Thoracic aorta (tissue), 2 donors: ENCODE measurements at places on chromosomes 4 and X. TPM values are rescaled to one million over a fixed set of nuclear protein-coding genes. Genes with fewer than 3 reads are reported as not detected.

DNA sequence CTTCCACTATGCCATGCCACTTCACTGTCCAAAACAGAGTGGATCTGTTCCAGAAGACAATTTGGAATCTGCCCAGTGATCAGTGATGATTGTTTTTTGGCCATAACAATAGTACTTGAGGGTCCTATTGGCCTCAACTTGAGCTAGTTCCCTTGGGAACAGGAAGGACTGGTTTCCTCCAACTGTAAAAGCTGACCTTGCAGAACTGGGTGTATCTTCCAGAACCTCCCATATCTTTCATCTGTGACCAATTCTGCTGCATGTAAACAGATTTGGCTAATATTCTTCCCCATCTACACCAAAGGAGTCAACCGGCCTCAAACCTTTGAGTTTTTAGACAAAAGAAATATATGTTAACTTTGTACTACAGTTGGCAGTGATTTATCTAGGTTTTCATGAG is 165.1 kb upstream of the TRPC5 start:
- DNase-seq: no peak
- H3K36me3 ChIP-seq: no peaks in the 10 kb centered on the region
- H3K4me3 ChIP-seq: no peak overlapping the region
- H3K27me3 ChIP-seq: no peaks in the 10 kb centered on the region

DNA sequence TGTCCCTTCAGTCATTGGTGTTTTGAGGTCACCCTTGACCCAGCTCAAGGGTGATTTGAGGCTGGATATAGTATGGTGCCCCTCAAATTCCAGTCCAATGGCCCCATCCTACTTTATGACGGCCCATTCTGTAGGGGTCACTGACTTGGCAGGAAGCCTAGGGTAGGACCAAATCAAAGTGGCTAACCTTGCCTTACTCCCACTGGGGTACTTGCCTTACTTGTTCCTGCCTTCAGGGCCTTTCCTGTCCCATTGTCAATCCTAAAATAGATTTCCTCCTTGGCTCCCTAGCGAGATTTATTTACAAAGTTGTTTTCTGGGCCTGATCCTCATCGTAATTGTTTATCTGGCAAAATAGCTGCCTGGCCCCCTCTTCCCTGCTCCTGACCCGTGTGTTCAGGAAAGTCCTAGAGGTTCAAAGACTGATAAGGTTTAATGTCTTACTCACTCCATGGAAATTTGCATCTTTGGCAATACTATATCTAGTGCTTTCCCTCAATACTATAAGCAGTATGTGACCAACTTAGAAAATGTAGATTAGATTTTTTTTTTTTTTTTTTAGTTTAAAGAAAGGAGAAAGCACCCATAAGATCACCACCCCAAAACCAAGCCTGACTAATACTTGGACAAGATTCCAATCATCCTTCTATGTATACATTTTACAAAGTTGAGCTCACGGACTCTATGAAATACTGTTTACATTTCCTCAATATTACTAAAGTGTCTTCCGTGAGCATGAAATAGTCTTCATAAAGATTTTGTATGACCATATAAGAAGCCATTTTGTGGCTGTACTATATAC is 44.8 kb downstream of the MSN start:
- peaks cover 39% of the 10 kb centered on the region for H3K4me1 ChIP-seq
- no peak overlapping the region for H3K27ac ChIP-seq
- H3K27me3 ChIP-seq: no peaks in the 10 kb centered on the region
- DNase-seq: no peak

DNA sequence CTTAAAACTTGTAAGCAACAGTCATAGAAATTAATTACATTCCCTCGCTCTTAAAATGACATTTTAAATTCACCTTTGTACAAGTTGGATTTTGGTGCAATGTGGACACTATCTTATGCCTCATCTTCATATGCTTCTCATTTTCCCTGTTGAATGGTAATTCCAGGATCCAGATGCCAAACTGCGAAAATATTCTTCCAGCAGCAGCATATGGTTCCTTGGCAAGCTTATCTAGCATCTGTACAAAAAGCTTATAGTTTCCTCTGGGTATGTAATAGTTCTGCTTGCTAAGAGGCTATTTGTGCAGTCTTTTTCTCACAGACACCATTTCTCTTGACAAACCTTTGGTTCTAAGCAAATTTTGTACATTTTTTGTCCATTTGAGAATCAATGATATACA is 2079.7 kb upstream of the AGA start:
- no peaks in the 10 kb centered on the region for H3K27me3 ChIP-seq
- no peaks in the 10 kb centered on the region for H3K36me3 ChIP-seq
- no peaks in the 10 kb centered on the region for H3K4me1 ChIP-seq
- H3K27ac ChIP-seq: no peak overlapping the region

DNA sequence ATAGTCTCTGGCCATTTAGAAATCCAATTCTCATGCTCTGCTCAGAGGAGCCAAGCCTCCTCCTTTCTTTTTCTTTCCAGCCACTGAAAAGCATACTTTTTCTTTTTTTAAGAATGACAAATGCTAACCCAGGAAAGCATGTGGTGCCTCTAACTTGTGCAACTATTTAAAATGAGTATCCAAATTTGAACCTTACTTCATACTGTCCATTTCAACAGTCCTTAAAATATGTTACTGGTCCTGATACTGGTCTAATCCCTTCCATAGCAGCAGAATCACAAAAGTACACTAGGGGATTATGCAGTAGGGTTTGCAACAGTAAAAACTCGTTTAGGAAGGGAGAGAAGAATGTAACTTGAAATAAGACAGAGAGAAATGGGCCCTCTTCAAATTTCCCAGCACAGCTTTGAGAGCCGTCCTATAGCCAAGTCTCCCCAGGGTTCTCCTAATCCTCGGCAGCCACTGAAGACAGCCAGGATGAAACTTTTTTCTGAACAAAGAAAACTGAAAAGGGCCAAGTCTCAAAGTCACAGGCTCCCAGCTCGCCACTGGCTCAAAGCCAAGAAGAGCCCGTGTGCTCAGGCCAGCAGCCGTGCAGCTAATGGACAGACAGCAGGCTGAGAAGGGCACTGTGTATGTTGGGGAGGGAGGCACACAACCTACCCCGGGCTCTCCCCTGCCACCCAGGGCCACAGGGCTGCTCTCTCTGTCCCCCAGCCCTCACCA is 39.5 kb downstream of the GPC4 start:
- H3K4me1 ChIP-seq: no peaks in the 10 kb centered on the region
- no peaks in the 10 kb centered on the region for H3K27me3 ChIP-seq
- peak overlapping the region; percentile 31 for H3K4me3 ChIP-seq

DNA sequence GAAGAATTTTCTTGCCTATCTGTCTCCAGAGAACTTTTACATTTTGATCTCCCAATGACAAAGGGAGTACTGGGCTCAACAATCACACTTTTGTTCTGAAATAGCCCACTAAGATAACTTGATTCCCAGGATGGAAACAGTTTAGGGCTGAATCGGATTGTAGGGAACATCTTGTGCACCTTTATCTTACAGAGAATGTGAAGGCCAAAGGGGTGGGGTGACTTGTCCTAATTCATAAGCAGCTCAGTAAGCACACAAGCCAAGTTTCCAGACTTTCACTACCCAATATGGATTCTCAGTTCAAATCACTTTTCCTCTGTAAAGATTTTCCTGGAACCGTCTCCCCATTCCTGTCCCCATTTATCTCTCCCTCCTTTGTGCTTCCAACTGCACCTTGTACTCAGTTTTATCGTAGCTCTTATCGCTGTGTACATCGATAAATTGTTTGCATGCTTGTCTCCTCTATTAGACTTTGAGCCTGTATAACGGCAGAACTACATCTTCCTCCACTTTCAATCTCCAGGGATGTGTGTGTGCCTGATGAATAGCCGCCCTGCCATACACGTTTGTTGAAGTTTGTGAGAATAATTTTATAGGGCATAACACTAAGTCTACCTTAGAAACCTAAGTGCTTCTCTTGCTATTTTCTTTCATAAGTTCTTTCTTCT is 77.4 kb downstream of the MBNL3 start:
- no peaks in the 10 kb centered on the region for H3K36me3 ChIP-seq
- H3K4me1 ChIP-seq: no peaks in the 10 kb centered on the region
- DNase-seq: no peak
- no peak overlapping the region for H3K27ac ChIP-seq
- H3K4me3 ChIP-seq: no peak overlapping the region

DNA sequence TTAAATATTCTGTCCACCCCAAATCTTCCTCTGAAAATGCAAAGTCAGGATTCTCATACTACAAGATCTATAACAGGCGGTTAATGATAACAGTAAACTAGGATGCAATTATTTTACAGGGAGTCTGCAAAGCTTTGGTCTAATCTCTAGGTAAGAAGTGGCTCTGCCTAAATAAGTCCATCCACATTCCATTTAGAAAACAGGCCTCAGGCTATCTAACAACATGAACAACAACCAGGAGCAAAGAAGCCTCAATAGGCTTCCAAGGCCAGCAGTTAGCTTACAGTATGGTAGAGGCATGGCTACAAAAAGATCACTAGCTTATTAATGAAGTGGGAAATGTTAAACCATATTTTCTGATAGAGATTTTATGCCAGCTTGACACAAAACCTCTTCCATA is 6.4 kb downstream of the MAB21L2 start:
- no peak for DNase-seq
- H3K27me3 ChIP-seq: no peaks in the 10 kb centered on the region
- H3K36me3 ChIP-seq: no peaks in the 10 kb centered on the region
- no peaks in the 10 kb centered on the region for H3K4me1 ChIP-seq
- no peak overlapping the region for H3K4me3 ChIP-seq

The RIBC1 gene
- not detected for total RNA-seq

- no peak overlapping the region for H3K27ac ChIP-seq
- no peaks in the 10 kb centered on the region for H3K27me3 ChIP-seq
- H3K4me3 ChIP-seq: no peak overlapping the region
- no peaks in the 10 kb centered on the region for H3K36me3 ChIP-seq
- no peak for DNase-seq
These were observed 82.8 kb upstream of the HPF1 start for GRCh38 chr4:169840554-169840953.

DNA sequence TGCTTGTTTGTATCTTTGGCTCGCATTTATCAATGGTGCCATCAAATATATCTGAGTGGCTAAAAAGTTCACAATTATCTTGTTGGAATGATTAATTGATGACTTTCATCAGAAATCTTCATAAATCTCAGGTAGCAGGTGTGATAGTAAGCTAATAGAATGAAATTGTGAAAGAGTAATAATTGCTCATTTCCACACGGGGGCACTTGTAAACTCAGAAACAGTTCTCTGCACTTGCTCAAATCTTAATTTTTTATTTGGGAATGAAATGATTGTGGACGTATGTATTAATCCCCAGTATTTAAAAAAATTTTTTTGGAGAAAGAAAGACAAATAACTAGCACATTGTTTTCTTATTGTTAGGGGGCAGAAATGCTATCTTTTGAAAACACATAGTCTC is 132.8 kb downstream of the DTHD1 start:
- H3K27me3 ChIP-seq: no peaks in the 10 kb centered on the region
- H3K4me1 ChIP-seq: no peaks in the 10 kb centered on the region
- DNase-seq: no peak
- no peaks in the 10 kb centered on the region for H3K36me3 ChIP-seq

The FAM9B gene
- not detected for total RNA-seq

- no peak for DNase-seq
- no peak overlapping the region for H3K4me3 ChIP-seq
- no peaks in the 10 kb centered on the region for H3K4me1 ChIP-seq
- no peaks in the 10 kb centered on the region for H3K27me3 ChIP-seq
- H3K36me3 ChIP-seq: no peaks in the 10 kb centered on the region
These were observed 108.3 kb upstream of the DUSP21 start for GRCh38 chrX:44735498-44735897.

The MID2 gene
- total RNA-seq: 34.1 TPM

DNA sequence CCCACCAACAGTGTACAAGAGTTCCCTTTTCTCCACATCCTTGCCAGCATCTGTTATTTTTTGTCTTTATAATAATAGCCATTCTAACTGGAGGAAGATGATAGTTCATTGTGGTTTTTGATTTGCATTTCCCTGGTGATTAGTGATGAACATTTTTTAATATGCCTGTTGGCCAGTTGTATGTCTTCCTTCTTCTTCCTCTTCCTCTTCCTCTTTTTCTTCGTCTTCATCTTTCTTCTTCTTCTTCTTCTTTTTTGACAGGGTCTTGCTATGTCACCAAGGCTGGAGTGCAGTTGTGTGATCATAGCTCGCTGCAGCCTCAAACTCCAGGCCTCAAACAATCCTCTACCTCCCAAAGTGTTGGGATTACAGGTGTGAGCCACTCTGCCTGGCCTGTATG is 87.4 kb downstream of the CCDC160 start:
- no peak for DNase-seq
- no peak overlapping the region for H3K4me3 ChIP-seq
- H3K36me3 ChIP-seq: no peaks in the 10 kb centered on the region
- H3K4me1 ChIP-seq: no peaks in the 10 kb centered on the region
- H3K27me3 ChIP-seq: no peaks in the 10 kb centered on the region

DNA sequence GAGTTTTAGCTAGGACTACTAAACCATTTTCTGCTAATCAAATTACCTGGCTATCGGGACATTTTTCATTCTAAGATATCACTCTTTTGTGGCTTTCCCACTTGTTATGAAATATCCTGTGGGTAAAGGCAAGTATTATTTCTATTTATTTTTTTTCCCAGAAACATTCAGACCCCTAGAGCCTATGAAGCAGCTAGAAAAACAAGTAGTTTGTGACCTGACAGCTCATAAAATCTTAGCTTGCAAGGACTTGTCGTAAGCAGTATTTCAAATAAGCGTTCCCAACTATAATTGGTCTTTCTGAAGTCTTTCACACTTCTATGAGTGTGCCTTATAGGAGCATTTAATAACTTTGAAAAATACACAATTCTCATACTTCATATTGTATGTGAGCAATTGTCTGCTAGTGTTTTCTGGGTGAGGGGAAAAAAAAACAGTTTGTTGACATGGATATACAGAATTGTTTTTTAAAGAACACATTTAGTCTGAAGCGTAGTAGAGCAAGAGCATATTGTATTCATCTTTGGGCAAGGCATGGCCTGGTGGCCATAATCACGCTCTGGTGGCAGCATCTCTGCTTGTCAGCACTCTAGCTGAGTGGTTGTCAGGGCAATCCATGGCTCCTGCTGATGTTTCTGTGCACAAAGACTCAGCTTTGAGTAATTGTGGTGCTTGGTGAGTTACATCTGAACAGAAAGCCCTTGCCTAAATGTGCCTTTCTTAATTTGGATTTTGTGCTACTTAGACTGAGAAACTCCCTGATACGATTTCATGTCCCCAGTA is 2.6 kb downstream of the MCUB start:
- no peak overlapping the region for H3K27ac ChIP-seq
- DNase-seq: no peak
- H3K36me3 ChIP-seq: no peaks in the 10 kb centered on the region
- peaks cover 5% of the 10 kb centered on the region for H3K4me1 ChIP-seq

DNA sequence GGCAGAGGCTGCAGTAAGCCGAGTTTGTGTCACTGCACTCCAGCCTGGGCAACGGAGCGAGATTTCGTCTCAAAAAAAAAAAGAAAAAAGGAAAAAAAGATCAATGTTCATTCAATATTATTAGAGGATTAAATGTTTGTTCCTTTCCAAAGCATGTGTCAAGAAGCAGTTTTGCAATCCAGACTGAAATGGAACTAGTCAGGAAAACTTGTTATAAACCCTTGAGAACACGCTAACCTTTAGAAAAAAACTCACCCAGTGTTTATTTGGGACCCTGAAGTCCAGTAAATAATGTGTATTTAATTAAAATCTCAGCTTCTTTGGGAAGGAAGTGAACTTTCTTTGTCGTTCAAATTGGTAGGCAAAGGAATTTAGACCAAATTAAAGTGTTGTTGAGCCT is 16.4 kb upstream of the PRSS12 start:
- no peaks in the 10 kb centered on the region for H3K4me1 ChIP-seq
- no peak overlapping the region for H3K27ac ChIP-seq
- no peaks in the 10 kb centered on the region for H3K27me3 ChIP-seq
